ENCODE measurements at places on chromosomes 6 and 20.

DNA sequence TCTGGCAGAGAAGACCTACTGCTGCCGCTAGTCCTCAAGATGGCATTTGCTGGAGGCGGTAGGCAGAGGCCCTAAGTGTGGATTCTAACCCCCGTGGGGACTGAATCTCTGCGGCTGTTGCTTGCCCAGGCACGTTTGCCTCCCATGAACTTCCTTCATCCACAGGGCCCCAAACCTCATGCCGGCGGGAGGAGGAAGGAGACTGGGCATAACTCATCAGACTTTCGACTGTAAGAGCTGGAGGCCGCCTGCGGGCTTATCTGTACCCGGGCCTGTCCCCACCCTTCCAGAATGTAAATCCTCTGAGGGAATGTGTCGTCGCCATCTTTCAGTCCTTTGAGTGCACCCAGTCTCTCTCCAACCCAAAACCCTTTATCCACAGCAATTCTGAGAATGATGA is 990 bp downstream of the ZFP57 start:
- DNase-seq = no peak

- no peak for DNase-seq
Measured at GRCh38 chr20:967796-968742, 34.0 kb downstream of the RSPO4 start.

GRCh38 chr6:13015379-13015681 is 298.8 kb downstream of the PHACTR1 start:
- no peak for DNase-seq

DNA sequence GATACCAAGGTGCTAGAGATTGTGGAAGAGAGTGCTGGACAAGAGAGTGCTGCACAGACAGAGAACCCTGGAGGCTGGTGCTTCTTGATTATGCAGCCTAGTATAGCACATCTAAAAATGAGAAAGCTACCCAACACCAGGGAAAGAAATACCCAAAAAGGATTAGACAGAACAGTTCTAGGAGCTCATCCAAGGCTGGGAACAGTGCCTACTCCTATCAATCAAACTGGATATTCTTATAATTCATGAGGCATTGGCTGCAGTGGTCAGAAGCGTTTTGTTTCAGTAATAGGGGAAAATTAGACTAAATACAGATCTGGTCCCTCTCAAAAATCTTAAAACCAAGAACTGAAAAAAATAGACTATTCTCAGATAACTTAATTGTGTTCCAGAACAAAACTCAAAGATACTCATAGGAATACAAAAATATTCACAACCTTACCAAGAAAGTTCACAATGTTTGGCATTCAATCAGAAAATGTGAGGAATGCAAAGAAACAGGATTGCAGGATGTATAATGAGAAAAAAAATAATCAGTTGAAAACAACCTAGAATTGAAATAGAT is 222.9 kb downstream of the EPHA7 start:
- DNase-seq = no peak

GRCh38 chr6:116412270-116412669 is 41.5 kb downstream of the DSE start:
- DNase-seq = no peak

DNA sequence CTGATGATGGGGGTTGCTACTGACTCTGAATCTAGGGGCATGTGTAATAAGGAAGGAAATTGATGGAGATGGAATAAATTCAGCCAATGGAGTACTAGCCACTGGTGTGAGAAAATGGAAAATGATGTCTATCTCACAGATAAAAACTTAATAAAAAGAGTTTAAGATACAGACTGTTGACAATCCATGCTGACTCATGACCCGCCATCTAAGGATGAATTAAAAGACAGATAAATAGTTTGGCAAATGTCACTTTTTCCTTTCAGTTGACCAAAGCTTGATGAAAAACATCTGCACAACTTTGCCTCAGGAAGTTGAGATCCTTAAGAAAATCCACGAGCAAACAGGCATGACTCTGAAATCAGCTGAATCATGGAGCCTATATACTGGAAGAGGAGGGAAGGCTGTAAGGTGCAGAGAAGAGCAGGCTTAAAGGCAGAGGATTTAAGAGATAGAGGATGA is 82.6 kb upstream of the BMP5 start:
- no peak for DNase-seq

DNA sequence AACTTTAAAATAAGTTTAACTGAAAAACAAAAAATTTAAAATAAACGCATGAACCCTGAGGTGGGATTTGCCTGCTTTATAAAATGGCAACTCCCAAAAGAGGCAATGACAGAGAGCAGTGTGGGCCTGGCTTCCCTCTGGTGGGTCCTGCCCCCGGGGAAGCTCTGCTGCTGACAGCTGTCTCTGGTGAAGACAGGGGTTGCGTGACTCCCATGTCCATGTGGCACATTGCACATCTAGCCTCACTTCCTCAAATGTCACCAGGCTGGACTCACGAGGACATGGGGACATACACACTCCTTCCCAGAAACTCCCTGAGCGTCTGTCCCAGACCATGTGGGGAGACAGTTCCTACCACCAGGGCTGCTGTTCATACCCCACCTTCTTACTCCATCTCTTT is 66.2 kb downstream of the ABHD12 start:
- DNase-seq = no peak

- DNase-seq = no peak
Measured at GRCh38 chr6:130796313-130796905, 30.8 kb upstream of the SMLR1 start.

GRCh38 chr6:85569323-85569722 is 24.3 kb downstream of the SNX14 start:
- DNase-seq = no peak

DNA sequence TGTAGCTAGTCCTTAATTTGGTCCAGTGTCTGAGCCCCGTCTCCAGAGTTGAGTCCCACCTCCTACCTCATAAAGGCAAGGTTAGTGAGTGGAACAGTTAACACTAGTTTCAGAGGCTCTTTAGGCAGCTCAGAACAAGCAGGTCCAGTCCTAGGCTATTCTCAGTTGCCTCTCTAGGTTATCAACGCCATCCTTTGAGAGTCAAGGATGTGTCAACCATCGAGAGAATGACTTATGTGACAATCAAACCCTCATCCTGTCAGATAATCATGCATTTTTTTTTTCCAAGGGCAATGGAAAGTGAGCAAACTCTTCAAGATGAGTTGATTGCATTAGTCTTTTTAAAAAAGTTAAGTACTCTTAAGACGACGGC is 64.0 kb upstream of the TXNDC5 start:
- no peak for DNase-seq

GRCh38 chr20:8310618-8311017 is 178.6 kb downstream of the PLCB1 start:
- DNase-seq = no peak

GRCh38 chr20:34553366-34553867 is 5.1 kb upstream of the MAP1LC3A start:
- no peak for DNase-seq

DNA sequence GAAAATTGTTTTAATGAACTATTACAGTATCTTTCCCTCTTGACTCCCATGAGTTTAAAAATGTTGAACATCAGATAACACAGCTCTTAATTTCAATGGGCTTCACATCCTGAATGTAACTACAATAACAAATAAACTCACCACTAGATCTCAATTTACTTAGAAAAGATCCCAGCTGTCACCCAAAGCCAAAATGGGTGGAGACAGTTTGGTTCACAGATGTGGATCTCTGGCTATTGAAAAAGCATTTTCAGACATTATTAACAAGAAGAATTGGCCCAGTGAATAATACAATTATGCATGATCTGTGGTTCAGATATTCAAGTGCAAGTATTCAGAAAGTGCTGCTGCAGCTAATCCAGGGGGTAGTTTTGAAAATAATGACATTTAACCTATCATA is 184.7 kb upstream of the RALGAPA2 start:
- DNase-seq = no peak

- no peak for DNase-seq
Measured at GRCh38 chr6:33417128-33417902, 592 bp downstream of the CUTA start.

- DNase-seq = no peak
Measured at GRCh38 chr6:140009286-140009685, 634.8 kb upstream of the CITED2 start.

DNA sequence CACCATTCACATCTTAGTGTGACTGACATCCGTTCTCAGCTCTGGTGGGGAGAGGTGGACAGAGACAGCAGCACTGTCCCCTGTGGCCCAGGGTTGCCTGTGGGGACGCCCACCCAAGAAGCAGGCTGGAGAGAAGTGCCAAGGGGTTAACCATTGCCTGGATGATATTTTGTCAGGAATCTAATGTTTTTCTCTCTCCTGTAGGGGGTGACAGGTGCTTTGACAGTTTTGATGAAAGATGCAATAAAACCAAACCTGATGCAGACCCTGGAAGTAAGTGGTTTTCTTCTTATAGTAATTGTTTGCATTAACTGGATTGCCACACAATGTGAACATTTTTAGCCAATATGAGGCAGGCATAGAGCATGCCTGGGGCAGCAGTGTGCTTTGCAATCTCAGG is 99.3 kb downstream of the MTHFD1L start:
- no peak for DNase-seq

DNA sequence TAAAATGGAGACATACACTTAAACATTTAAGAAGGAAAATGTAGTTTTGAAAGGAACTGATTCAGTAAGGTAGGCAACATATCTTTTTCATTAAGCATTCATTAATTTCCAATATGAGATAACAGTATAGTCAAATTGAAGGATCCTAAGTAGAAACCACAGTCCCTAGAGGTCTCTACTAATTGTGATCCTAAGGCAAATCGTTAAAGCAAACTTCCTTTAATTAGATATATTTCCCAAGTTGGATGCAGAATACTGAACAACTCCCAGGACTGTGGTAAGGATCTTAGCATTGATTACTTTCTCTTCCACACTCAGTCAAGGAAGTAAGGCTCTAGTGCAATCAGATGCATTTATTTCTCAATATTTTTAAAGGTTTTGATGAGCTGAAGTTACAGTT is 604.1 kb upstream of the GJE1 start:
- no peak for DNase-seq

DNA sequence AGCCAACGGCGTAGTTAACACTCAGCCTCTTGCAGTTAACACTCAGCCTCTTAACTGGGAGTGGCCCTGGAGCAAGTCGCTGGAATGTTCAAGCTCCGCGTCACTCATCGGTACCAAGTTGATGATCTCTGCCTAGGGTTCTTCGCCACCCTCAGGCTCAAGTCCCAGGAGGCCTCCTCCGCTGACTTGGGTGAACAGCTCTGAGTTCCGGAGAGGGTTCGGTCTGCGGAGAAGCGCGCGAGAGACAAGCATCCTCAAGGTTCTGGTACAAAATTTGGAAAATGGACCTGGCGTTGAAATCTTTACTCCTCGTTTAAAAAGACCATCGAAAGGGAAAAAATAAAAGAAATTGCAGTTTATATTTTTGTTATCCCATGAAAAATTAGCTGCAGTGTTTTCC is 876 bp upstream of the DSP start:
- no peak for DNase-seq

DNA sequence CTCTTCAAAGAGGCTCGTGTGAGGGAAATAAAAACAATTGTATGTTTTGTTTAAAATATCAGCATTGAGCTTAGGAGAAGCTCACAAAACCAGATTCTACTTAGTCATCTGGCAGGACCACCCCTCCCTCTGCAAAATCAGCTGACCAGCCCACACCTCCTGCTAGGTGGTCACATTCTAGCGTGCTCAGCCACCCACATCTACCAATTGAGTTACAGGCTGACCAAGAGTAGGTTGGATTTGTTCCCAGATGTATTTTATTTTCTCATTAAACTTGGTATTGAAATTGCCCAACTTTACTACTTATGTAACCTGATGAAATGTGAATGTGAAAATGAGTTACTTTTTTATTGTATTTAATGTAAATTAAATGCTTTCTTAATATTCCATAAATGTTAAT is 56.2 kb downstream of the SLC22A2 start:
- DNase-seq = no peak

Data from substantia nigra (tissue), 51 donors.